ENCODE measurements at places on chromosomes 2 and 18.

DNA sequence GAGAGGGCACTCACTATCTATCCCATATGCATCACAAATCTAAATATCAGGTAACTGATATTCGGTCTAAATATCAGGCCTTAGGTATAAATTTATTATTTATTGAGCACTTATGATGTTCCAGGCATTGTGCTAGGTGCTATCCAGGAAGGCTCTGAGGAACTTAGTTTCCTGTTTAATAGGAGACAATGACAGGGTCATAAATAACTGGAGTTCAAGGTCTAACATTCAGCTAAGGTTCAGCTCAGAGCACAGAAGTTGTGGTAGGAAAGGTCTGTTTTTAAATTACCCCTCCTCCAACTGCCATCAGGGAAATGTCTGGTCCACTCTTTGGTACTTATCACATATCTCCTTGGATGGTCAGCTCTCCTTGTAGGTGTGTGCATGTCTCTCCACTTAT is 193.6 kb downstream of the AGPS start:
- no peak for DNase-seq

DNA sequence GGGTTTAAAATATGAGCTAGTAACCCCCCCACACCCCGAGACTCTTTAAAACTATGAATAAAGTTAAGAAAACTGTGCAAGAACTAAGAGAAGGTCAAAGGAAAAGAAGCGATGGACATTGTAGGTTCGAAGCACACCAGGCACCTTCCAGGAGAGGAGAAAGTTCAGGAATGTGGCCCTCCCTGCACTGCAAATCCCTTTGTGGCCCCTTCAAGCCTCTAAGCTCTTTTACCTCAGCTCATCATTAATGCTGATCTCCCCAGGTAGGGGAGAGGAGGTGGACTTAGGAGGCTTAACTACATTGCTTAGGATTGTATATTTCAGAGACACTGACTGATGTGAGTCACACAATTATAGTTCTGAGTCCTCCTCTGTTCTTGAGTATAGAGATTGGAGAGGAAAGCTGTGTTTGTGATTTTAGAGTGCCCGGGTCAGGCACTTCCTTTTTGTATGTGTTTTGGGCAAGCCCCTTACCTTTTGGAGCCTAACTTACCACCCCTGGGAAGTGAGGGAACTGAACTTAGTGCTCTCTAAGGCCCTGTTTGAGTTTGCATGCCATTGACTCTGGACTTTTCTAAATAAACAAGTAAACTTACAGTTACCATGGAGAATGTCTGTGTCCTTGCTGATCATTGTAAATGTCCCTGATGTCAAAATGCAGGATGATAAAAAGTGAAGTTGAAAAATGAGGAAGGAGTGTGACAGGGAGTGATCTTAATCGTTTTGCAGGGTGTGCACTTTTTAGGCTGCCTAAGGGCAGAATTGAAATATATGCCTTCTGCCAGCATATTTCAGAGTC is 140.8 kb upstream of the ZEB2 start:
- DNase-seq = no peak

GRCh38 chr18:71831039-71831438 is 713.1 kb downstream of the CBLN2 start:
- no peak for DNase-seq

GRCh38 chr2:46519265-46519664 is 39.9 kb downstream of the TMEM247 start:
- DNase-seq = no peak

GRCh38 chr2:23513872-23514793 is 129.2 kb downstream of the KLHL29 start:
- no peak for DNase-seq

GRCh38 chr18:45588376-45589355 is 26.6 kb upstream of the SLC14A2 start:
- DNase-seq = no peak

DNA sequence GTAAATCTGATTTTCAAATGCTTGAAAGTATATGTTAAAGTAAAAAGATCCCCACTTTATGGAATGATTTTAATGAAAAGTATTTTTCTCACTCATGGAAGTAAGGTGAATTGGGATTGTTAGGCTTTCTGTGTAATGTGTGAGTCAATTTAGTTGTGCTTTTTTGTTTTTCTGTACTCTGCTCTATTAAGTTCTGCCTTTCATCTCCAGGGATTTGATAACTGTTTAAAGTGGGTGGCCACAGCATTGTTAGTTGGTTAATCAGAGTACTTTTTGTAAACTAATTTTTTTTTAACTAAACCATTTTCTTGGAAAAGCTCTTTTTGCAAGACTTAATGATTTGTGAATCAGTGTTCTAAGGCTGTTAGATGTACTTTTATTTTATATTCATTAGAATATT is 76.8 kb downstream of the ABI2 start:
- no peak for DNase-seq

DNA sequence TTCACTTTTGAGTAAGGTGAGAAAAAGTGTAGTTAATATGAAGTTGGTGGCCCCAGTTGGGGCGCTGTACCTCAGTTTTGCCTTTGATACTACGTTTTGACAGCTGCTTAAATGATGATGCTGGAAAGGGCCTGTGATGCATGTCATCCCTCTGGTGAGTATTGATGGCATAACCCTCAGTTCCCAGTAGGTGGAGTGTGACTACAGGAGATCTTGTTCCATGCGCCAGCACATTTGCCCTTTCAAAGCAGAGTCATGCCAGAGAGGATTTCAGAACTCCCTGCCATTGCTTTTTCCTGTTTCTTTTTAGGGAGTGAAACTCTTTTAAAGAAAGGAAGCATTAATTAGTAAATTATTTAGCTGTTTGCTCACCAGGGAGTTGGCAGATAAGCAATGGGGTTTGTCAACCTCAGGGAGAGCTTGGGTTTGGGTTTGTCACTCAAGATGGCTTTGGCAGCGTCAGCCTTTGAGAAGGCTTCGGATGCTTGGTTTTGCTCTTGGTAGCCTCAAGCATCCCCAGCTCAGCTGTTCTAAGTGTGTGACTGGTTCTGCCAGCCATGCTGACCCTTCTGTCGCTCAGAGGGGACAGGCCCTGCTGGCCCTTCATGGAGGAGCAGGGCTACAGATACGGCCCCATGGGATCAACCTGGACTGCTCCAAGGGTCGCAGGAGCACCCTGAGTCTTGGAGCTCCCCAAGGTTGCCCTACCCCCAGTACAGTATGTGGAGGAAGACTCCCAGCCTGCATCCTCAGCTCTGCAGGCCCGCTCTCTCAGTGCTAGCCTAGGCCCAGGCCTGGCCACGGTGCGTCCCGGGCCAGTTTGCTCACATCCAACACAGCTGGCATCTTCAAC is 29.1 kb downstream of the ARMC9 start:
- DNase-seq = peak; percentile 51

DNA sequence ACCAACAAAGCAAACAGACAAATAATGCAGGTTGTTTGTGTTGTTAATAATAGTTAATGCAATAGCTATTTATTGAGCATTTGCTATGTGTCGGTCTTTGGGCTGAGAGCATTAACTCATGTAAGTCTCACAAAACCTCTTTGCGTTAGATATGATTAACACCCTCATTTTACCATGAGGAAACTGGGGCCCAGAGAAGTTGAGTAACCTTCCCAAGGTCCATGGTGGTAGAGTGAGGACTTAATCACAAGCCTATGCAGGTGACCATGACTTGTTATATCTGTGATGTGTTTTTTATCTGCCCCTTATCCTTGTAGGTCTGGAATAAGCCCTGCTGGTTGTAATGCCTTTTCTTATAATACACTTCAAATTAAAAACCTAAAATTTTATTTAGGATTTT is 124.5 kb upstream of the FAM136A start:
- no peak for DNase-seq

DNA sequence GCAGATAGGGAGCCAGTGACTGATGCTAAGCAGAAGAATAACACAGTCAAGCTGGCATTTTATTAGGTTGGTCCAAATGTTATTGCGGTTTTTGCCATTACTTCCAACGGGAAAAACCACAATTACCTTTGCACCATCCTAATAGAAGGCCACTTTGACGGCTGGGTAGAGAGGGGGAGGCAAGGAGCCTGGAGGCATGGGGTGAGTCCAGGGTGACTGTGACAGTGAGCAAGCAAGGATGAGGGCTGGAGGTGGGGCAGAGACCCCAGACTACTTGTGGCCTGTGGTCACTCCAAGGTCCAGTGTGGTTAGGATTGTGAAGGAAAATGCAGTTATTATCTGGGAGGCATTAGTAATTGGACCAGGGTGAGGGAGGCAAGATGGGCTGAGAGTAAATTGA is 389.5 kb downstream of the CLIP4 start:
- DNase-seq = no peak

DNA sequence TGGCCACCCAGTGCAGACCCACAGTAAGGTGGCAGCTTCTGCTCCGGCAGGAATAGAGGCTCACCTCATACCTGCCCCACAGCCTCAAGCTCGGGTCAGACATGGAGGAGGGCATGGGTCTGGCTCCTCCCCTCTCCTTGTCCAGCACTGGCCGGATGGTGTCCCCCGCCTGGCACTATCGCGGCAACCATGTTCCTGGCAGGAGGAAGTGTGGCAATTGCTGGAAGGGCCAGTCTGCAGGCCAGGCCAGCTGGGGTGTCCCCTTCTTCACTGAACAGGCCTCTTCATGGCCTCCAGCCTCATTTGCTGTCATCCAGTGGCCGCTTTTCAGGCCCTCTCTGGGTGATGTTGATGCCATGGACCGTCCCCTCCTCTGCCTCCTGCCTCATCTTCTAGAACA is 41.4 kb upstream of the SMAD7 start:
- no peak for DNase-seq

DNA sequence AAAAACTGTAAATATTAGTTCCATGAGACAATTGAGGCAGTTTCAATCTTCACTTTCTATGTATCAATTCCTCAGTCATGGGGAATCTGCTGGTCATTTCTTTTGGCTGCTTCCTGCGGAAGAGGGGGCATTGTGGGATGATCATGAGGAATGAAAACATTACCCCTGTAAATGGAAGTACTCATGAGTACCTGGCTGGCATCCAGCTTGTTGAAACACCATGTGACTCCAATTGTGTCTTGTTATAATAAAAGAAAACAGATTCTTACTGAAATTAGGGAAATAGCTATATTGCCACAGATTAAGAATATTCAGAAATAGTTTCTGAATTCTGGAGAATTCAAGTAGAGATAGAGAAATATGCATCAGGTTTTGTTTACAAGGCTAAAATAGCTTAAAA is 41.6 kb upstream of the GPR39 start:
- no peak for DNase-seq

DNA sequence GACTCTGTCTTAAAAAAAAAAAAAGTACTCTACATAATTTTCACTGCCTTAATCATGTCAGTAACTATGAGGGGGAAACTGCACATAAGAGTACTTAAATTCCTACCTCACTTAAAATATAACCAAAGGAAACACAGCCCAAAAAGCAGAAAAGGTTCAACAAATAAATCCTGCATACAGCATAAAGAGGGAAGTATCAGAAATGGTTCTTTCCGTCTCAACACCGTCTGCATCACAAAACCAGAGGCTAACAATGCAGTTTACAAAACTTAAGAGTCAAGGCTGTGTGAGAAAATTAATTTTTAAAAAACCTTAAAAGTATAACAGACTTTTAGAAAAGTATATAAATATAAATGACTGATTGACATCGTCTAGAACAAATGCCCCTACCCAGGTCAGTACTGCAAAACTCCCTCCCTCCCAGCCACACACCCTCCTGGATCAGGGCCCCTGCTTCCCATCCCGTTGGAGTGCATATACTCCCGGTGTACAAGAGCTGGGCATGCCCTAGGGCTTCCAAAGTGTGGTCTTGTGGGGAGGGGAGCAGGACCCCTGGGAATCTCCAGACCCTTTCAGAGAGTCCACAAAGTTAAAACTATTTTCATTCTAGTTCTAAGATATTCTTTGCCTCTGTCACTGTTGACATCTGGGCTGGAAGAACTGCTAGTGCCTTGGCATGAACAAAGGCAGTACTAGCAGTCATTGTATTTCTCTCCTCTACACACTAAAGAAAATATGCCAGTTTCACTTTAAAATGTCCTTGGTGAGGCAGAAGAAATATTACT is 67.0 kb upstream of the SERTAD2 start:
- DNase-seq = no peak

GRCh38 chr2:176461098-176461808 is 192.0 kb downstream of the MTX2 start:
- DNase-seq = no peak

DNA sequence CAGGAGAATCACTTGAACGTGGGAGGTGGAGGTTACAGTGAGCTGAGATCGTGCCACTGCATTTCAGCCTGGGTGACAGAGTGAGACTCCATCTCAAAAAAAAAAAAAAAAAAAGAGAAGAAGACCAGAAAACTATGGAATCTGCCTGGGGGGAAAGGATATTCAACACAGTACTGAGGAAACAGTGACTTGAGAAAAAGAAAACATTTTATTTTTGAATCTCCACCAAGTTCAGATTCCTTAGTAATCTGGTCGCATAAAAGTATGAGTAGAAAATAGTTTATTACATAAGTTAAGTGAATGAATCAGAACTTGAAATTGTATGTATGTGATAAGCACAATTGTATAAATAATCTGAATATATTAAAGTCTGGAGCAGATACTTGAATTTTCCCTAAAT is 13.0 kb upstream of the HAT1 start:
- DNase-seq = no peak

DNA sequence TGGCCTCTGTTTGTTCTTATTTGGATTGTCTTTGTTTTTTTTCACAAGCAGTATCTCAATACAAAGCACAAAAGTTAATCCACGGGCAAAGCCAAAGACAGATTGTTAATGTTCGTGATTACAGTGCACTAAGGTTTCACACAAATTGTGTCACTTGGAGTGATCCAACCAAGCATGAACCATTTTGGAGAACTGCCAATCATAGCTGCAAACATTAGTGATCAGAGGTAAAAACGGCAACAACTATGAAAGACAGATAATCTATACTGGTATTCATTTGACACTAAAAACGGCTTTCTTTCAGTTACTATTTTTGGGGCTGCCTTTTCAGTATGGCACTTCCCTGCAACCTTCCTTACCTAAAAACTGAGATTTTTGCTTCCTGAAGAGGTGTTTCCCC is 213.1 kb upstream of the GULP1 start:
- DNase-seq = no peak

- no peak for DNase-seq
Measured at GRCh38 chr2:134314202-134314601, 60.3 kb downstream of the MGAT5 start.

- DNase-seq = no peak
Measured at GRCh38 chr18:33517950-33518349, 60.1 kb upstream of the ASXL3 start.

GRCh38 chr2:237694415-237695194 is 67.2 kb downstream of the LRRFIP1 start:
- peak; percentile 44 for DNase-seq

GRCh38 chr2:103875531-103875930 is 978.4 kb upstream of the POU3F3 start:
- no peak for DNase-seq

- DNase-seq = no peak
Measured at GRCh38 chr18:2281523-2282199, 289.6 kb downstream of the METTL4 start.

All from CD4-positive, alpha-beta T cell treated with Interleukin-15 for 4 hours (primary cell).